ENCODE measurements at places on chromosomes 11 and 22.

DNA sequence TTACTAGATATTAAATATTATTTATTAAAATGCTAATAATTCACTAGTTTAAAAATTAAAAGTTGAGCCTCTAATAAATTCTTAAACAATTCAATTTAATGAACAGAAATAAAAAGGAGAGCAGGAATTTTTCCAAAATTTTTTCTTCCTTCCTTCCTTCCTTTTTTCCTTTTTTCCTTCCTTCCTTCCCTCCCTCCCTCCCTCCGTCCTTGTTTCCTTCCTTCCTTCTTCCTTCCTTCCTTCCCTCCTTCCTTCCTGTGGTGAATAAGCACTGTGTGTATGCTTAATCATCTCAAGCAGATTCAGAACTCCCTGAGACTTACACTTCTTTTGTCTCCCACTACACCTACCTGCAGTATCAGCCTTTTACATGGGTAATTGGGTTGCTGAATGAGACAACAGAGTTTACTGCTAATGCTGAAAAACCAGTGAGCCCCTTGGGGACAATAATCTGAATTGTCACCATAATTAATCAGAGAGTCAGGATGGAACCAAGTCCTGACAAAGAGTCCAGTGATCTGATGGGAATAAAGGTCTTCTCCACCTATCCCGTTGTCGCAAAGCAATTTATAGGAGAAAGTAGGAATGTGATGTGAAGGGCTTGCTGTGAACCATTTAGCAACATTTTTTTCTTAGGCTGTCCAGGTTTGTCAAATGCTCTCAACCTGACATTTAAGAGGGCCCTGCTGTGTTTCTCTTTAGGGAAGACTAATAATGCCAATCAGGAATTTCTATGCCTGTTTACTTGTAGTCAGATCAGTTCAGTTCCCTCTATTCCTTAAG lies 58.1 kb upstream of the CEP295 start:
- DNase-seq = no peak

- no peak for DNase-seq
These were observed 20.8 kb downstream of the WNT11 start for GRCh38 chr11:76185511-76185910.

- no peak for DNase-seq
These were observed 16.5 kb downstream of the NAP1L4 start for GRCh38 chr11:2975594-2975993.

GRCh38 chr11:7143908-7144307 lies 55.1 kb downstream of the RBMXL2 start:
- no peak for DNase-seq

- DNase-seq = no peak
These were observed 18.6 kb upstream of the FGF3 start for GRCh38 chr11:69837791-69838190.

- no peak for DNase-seq
These were observed 14.4 kb downstream of the OVCH2 start for GRCh38 chr11:7691759-7692350.

DNA sequence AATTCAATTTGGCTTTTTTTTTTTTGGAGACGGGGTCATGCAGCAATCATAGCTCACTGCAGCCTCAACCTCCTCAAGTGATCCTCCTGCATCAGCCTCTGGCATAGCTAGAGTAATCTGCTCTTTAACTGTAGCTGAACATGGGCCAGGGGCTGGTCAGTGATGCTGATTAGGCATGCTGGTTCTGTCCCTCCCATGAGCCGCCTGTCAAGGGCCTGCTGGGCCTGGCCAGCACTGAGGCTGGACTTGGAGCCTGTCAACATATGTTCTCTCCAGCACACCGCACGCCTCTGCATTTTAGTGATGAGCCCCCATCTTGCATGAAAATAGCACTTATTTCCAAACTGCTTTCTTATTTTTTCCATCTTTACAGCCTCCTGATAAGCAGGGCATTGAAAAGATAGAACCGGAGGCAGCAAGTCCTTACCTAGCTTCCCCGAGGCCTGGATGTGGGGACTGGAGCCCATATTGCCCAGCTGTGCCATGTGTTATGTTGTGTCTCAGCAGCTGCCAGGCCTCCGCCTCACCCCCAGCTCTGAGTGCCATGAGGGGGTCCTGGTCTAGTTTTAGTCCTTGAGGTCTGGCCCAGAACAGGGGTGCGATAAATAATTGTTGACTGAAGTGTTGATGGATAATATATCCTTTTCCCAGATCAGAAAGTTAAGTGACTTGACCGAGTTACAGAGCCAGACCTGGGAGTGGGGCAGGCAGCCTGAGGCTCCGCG lies 80.0 kb downstream of the CTTN start:
- no peak for DNase-seq

DNA sequence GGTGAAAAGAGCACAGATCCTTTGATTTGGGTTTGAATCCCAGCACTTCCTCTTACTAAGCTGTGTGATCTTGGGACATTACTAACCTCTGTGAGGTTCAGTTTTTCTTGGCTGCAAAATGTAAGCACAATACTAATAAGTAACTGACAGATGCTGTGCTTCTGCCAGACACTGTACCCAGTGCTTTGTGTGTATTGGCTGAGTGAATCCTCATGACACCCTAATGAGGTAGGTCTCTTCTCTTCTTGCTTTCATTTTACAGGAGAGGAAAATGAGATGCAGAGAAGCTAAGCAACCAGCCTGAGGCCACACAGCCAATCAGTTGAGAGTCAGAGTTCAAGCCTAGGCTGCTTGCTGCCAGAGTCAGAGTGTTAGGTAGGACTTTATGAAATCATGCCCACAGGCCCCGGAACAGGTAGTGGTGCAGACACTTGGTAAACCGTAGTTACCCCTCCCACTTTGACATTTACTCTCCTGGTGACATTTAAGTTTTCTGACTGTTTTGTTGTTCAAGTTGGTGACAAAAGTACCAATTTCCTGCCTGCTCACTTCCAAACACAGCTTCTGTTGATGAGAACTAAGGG lies 21.2 kb downstream of the PTPRJ start:
- no peak for DNase-seq

GRCh38 chr11:65355013-65355775 lies 643 bp downstream of the TIGD3 start:
- no peak for DNase-seq

DNA sequence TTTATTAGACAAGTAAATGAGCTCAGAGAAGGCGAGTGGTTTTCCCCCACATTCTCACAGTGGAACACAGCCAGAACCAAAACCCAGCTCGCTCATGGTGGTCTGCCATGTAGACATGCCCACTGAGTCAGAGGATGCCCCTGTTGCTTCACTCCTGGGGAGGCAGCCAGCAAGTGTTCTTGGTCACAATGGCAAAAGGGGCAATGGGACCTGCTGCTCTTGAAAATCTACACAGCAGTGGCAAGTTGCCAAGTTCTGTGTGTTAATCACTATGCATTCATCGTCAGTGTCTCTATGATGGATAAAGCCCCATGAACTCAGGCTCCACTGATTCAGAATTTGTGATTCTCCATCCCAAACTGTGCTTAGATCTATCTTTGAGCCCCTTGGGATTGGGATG lies 64.7 kb upstream of the TBCEL start:
- DNase-seq = no peak

DNA sequence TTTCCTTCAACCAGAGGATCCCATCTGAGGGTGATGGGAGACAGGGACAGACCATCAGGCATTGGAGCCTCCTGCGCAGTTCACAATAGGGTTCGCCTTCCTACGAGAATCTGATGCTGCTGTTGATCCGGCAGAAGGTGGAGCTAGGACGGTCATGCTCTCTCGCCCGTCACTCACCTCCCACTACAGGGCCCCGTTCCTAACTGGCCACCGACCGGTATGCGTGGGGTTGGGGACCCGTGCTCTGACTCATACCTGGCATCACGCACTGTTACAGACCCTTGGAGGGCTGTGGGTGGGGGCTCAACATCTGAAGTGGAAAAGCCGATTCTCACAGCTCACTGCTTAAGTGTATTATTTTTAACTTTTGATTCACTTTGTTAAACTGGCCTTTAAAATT lies 402.3 kb downstream of the BRD1 start:
- no peak for DNase-seq

- DNase-seq = no peak
These were observed 103.1 kb downstream of the NAT10 start for GRCh38 chr11:34208266-34209135.

DNA sequence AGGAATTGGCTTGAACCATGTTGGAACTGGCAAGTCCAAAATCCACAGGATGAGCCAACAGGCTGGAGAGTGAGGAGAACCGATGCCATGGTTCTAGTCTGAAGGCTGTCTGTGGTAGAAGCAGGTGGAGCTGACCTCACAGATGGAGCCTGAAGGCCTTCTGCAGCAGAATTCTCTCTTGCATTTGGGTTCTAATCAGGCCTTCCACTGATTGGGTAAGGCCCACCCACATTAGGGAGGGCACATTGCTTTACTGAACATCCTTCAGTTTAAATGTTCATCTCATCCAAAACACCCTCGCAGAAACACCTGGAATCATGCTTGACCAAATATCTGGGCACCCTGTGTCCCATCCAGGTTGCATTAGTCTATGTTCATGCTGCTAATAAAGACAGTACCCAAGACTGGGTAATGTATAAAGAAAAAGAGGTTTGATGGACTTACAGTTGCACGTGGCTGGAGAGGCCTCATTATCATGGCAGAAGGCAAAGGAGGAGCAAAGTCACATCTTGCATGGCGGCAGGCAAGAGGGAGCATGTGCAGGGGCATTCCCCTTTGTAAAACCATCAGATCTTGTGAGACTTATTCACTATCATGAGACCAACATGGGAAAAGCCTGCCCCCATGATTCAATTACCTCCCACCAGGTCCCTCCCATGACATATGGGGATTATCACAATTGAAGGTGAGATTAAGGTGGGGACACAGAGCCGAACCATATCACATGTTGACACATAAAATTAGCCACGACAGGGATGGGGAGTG lies 15.9 kb downstream of the SMIM38 start:
- DNase-seq = no peak

DNA sequence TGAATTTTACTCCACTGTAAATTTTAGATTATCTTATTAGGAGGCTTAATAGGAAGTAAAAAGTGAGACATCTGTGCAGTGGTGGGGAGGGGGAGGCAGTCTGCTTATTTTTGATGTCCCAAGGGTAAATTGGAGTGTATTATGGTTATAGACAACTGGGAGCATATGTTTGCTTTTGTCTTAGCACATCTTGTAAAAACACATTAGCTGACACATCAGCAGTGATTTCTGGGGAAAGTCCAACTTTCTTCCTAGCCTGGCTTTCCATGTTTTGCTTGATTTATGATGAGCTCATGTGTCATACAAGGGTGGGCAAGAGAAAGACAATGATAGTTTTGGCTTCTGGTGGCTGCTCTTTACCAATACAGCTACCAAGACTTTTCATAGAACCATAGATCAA lies 4.0 kb downstream of the ANO3 start:
- no peak for DNase-seq

DNA sequence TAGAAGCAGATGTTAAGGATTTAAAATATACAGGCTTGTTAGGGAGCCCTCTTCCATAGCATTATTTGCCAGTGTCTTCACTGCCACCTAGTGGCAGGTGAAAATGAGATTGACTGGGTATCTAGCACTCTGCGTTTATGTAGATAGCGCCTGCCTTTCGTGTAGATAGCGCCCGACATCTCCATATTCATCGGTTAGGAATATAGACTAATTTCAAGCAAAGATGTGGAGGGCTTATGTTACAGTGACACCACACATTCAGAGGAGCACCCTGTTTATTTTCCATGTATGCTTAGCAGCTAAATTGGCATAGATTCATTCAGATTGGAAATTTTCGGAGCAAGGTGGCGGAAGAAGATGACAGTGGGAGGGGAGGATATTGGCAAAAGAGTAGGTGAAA lies 72.0 kb downstream of the SLC5A12 start:
- peak; percentile 23 for DNase-seq

DNA sequence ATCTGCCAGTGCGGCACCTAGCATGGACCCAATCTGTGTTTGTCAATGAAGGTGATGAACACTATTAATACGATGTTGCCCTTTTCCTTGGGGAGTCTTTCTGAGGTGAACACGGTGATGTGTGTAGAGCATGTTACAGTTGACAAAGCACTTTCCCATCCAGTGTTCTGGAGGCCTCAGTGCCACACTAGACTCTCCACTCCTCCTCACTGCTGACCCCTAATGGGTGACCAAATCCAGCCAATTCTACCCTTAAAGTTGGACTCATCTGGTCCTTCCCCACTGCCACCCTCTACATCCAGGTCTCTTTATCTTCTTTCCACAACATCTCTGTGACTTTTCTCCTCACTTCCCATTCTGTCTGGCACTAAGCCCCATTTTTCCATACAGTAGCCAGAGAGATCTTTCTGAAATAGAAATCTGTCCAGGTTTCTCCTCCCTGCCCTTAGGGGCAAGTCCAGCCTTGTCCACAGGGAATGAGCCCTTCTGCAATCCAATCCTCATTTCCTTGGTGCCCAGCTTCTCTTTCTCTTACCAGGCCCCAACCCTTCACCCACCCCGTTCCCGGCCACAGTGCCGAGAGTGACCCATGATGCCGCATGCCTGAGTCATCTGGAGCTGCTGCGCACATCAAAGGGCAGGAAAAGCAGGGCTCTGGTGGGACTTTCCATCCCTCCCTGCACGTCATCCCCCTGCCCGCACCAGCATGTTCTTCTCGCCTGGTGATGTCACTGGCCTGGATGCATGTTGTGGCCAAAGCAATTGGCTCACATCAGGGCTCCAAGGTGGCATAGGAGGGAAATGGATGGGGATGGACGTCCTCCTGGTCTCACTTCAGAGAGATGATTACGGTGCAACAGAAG lies 64.2 kb downstream of the RASSF10 start:
- peak; percentile 22 for DNase-seq
